ENCODE measurements at places on chromosomes 6 and 20. TPM values are rescaled to one million over a fixed set of nuclear protein-coding genes. Genes with fewer than 3 reads are reported as not detected.

The NANP gene
- polyA plus RNA-seq = 2.7 TPM

The CLPSL1 gene
- polyA plus RNA-seq = not detected

DNA sequence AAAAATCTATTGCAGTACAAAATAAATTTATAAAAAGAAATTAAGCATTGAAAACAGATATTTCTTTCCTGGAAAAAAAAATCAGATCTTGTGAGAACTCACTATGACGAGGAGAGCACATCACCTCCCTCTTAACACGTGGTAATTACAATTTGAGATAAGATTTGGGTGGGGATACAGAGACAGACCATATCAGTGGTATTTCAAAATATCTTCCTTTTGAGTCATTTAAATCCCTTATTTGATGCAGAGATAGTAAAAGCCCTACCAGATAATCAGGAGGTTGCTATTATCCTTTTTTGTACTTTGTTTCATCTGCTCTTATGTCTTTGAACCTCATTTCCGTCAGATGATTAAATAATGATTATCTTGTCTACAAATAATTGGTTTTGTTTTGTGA lies 800.4 kb downstream of the KIF16B start:
- no peak for DNase-seq

The PACSIN1 gene
- polyA plus RNA-seq = not detected

GRCh38 chr6:125129354-125129753 lies 24.2 kb upstream of the TPD52L1 start:
- no peak for DNase-seq

The RBM24 gene
- polyA plus RNA-seq = 1.8 TPM

DNA sequence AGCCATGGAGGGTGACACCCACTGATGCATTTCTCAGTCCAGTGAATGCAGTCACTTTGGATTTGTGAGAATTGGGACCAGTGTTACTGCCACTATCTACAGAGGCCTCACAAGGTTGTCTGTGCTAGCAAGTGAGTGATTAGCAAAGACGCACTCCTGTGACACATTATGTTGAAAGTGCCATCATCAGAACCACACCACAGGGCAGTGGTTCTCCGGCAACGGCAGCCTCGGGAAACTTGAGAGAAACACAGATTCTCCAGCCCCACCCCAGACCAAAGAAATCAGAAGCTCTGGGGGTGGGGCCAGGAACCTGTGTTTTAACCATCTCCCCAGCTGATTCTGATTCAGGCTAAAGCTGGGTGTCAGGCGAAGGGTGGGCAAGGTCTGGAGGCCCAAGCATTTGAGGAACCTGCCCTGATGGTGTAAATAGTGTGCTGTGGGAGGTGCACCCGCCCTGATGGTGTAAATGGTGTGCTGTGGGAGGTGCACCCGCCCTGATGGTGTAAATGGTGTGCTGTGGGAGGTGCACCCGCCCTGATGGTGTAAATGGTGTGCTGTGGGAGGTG lies 39.9 kb downstream of the TMEM242 start:
- DNase-seq = no peak

DNA sequence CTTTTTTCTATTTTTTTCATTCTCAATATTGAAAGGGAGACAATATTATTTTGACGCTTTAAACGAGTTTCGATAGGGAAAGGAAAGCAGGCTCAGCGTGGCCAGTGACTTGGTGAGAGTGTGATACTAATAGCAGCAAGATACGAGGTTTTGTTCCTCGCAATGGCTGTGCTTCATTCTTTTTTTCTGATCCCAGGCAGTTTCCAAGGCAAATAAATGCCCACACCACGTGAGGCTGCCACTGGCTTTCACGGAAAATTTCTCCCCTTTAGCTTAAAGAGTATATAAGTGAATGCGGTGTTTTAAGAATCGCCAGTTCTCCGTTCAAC lies 196.4 kb upstream of the ZNF184 start:
- DNase-seq = no peak

Measured in sigmoid colon (tissue), 7 donors.